ENCODE measurements at places on chromosomes 11 and 22.

- DNase-seq = no peak
These were observed 21.7 kb downstream of the GRAMD4 start for GRCh38 chr22:46641811-46642266.

- DNase-seq = no peak
These were observed 271.7 kb downstream of the BUD13 start for GRCh38 chr11:116500947-116501602.

DNA sequence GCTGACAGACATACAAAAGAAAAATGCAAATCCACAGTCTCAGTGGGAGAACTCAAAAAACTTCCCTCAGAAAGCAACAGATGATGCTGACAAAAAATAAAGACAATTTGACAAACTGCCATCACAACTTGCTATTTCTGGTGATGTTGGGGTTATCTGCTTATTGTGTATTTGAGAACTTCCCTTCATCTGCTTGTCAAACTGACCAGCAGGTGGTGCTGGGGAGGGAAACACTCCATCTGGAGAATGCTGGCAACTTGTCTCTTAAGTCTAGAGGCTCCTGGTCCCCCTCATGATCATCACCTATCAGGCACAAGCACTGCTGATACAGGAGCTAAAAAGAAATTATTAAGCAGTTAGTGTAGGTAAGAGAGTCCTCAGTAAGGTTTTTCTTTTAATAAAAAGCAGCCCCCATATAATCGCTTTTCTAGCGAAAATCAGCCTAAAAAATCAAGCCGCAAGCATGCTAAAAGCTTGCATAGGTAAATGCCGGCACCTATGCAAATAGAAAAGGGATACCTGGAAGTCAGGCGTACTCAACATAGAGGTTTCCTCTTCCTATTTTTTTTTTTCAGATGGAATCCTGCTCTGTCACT is 9.8 kb upstream of the FAM111B start:
- DNase-seq = peak; percentile 2

- no peak for DNase-seq
These were observed 134.1 kb downstream of the BBOX1 start for GRCh38 chr11:27174672-27175210.

DNA sequence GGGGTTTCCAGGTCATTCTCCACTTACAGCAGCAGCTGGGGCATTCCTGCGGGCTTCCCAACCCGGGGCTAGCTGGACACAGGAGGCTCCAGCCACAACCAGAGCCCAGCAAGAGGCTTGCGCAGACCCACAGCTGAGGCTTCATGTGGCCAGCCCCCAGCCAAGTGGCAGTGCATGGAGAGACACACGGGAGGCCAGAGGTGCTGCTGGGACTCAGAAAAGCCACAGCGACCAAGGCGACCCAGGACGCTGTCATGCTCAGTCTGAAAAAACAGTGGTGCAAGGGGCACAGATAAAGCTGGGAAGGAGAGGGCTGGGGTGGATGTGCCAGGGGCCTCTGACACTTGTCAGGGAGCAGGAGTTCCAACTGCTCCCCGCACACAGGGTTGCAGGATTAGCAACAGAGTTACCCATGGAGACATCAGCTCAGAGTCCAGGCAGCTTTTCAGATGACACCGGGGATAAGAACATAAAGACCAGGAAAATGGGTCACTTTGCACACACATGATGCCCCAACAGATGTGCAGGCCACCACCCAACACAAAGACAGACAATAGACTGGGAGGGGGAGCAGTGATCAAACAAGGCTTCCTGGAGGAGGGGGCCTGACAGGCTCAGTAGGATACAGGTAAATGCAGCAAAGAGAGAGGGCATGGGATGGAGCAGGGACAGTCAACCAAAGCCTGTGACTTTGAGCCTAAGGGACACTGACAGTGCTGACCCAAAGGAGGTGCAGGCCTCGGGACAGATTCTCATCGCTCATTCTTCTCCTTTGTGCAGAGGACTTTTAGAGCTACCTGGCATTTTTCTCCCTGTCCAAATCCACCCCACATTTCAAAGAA is 6.9 kb upstream of the NEAT1 start:
- no peak for DNase-seq

- DNase-seq = no peak
These were observed 7.6 kb downstream of the IGSF9B start for GRCh38 chr11:133949129-133949528.

DNA sequence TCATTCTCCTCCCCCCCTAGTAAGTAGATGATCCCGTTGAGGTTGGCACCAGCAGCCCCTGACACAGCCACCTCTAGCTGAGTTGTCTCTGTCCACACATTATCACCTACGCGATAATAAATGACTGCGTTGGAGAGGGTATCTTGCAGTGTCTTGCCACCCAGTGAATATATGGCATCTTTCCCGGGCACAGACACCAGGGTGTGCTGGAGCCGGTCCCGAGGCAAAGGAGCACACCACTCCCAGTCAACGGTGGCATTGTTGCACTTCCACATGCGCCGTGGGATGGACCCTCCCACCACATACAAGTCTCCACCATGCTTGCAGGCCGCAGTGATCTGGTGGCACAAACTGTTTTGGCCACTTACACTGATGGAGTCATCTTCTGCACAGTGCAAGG is 5.4 kb downstream of the KBTBD4 start:
- DNase-seq = peak; percentile 51

DNA sequence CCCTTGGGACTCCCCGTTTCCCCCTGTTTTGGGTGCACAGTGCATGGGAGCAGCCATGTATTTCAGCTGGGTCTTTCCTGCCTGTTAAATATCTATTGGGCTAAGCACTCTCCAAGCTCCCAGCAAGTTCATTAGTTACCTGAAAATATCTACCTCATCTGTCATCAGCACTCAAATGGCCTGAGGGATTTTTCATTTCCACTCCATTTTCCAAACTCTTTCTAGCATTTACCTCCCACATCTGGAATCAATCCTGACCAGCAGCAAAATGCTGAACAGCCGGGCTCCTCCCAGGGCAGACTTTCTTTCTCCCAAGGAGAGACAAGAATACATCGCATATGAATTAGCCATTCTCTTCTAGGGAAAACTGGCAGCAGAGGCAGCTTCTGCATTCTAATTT is 273.5 kb upstream of the MPPED2 start:
- no peak for DNase-seq

DNA sequence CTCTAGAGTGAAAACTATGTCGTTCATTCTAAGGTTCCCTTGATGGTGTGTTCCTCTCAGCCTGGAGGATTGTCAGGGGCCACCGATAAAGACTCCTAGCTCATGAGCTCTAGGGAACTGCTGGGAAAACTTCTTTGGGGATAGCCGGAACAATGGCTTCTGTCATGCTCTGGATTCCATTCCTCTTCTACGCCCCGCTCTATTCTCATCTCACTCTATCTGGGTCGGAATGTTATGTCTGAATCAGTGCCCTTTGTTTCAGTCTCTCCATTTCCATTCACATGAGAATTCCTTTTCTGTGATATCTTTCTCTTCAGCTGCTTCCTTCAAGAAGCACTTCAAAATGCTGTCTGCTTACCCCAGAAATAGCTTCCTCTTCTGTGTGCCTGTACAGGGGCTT is 16.9 kb upstream of the SLCO2B1 start:
- no peak for DNase-seq

- DNase-seq = no peak
These were observed 33.7 kb downstream of the C11orf71 start for GRCh38 chr11:114366331-114367243.

DNA sequence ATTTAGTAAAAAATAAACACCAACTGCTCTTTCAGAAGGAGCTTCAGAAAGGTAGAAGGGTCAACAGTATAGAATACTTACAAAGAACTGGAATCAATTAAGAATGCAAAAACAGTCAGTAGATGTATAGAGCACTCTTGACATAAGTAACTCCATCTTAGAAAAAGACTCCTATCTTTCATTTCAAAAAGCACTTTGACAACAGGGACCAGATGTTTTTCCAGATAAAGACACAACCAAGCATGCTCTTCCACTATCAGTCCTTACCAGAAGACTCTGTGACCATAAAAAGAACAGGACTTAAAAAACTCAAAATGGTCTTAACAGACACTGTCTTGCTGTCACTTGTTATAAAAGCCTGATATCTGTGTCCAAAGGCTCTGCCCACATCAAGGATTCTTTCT is 5.2 kb downstream of the SLC25A17 start:
- DNase-seq = no peak

GRCh38 chr22:39089928-39090327 is 7.1 kb upstream of the APOBEC3H start:
- DNase-seq = no peak

DNA sequence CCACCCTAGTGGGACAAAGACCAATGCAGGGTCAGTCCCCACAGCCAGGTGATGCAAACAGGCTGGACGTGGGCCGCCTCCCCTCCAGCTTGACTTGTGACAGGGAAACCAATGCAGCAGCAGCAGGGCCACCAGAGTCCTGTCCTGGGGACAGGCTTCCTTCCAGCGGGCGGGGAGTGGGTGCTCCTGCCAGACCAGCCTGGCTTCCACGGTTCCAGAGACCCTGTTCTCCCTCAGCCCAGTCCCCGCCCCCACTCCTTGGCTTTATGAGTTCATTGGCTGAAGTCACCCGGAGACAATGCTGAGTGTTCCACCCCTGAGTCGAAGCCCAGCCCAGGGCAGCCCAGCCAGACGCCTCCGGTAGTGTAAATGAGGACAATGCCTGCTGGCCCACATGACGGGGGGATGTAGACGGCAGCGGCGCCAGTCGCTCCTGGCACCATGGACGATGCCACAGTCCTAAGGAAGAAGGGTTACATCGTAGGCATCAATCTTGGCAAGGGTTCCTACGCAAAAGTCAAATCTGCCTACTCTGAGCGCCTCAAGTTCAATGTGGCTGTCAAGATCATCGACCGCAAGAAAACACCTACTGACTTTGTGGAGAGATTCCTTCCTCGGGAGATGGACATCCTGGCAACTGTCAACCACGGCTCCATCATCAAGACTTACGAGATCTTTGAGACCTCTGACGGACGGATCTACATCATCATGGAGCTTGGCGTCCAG is at the start of gene TSSK2:
TSSK2 (plus strand) TSS at position 350 of the 726 bp plus-strand sequence; CDS start at position 442, 92 bp downstream.
- DNase-seq = no peak

- no peak for DNase-seq
These were observed 90.8 kb downstream of the FAM168A start for GRCh38 chr11:73507086-73507485.

DNA sequence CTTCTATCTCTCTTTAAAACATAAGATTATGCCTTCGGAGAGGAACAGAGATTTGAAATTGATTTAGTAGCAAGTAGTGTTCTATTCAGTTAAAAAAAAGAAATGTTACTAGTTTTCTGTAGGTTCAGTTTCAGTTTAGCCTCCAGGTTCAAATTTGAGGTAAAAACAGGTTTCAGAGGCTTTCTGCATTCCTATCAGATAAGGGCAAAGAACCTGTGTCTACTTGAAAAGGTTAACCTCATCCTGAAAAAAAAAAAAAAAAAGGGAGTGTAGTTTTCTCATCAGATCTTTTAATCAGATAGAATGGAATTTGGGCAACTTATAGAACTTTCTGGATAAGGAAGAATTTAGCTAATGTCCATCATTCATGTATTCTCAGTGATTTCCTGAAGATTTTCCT is 12.1 kb downstream of the C11orf97 start:
- DNase-seq = no peak

- no peak for DNase-seq
These were observed 13.3 kb upstream of the BCR start for GRCh38 chr22:23166841-23167616.

DNA sequence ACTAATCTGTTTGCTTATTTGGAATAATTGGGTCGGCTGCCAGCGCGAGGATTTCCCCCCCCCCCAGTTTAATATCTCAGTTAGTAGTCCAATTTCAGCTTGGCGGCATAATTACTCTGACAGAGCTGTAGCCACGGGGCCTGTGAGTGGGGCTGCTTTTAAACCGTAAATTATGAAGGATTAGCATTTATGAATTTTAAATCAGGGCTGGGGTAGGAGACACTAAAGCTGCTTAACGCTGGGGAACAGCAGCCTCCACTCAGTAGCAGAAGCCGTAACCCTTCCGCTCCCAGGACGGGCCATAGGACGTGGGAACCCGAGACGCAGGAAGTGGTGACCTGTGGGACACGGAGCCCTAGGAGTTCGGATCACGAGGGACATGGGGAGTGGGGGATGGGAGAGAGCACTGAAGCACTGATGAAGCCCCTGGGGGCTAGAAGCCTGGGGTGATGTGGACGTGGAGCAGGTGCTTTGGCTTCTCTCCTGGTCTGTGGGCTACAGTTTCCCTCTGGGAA is 66.2 kb upstream of the LMO1 start:
- DNase-seq = no peak

- no peak for DNase-seq
These were observed 89.0 kb upstream of the CD44 start for GRCh38 chr11:35049859-35050531.

DNA sequence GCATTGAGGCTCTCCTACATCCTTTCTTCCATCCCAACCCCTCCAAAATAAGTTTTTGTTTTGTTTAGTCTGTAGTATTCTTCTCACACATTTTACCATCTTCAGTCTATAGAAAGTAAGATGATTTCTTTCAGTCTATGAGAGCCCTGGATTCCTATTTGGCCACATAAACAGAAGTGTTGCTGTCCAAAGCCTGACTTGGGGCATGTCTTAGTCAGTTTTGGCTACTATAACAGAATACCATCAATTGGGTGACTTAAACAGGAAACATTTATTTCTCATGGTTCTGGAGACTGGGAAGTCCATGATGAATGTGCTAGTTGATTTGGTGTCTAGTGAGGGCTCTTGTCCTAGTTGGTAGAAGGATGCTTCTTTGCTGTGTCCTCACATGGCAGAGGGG is 146.8 kb upstream of the DDI1 start:
- no peak for DNase-seq

- DNase-seq = no peak
These were observed 575.5 kb downstream of the SOX6 start for GRCh38 chr11:15780837-15781236.

GRCh38 chr22:48444320-48445112 is 1383.2 kb downstream of the BRD1 start:
- DNase-seq = no peak

DNA sequence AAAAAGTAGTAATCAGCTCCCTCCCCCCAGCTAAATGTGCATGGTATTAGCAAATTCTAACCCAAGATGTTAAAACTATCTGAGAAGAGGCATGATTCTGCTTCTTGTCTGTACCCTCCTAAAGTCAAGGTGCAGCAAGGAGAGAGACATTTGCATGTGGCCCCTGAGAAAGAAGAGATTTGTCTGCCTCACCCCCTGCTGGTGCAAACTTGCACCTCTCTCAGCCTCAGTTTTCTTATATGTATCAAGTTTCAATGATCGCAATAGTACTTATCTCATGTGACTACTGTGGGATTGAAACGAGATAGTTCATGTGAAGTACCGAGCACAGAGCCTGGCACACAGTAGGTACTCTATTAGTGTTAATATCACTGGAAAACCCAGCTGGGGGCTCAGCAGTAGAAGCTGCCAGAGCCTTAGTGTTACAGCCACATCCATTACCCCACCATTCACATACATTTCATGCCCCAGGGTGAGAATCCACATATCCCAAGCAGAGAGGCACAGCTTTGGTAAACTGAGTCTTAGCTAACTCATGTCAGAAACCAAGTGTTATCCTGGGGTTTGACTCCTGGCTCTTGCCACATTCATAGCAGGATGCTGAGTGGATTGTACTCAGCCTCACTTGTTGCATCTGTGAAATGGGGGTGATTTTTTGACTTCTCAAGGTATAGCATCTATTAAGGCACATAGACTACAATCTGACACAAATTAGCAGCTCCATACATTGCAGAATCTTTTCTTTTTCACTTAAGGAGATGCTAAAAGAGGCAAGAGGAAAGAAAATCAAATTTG is 24.9 kb downstream of the CD44 start:
- DNase-seq = no peak

- DNase-seq = no peak
These were observed 712.7 kb upstream of the KIRREL3 start for GRCh38 chr11:127713226-127713625.
